ENCODE measurements at places on chromosomes 12 and 14.

DNA sequence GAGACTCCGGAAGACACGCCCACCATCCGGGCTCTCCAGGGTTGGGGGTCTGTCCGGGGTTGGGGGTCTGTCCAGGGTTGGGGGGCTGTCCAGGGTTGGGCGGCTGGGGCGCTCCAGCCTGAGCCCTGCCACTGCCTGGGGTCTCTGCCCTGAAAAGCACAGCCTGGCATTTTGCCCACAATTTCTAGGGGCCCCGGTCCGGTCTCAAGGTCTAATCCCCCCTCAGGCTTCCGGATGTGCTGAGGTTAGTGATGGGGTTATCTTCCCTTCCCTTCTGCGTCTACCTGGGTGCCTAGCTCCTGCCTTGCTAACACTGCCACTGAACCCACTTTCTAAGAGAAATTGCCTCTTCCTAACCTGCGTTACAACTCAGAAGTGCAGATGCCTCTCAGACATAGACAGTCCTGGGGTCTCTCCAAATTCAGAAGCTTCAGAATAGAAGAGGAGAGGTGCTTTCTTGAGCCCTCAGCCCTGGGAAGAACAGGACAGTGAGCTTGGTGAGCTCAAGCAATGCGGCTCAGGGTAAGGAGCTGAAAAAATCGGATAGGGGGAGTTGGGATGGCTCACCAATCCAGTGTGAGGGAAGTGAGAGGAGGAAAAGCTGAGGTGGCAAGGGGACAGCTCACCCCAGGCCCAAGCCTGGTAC is 5.7 kb downstream of the LHX5 start:
- DNase-seq: no peak

GRCh38 chr12:59086126-59086525 is 165.8 kb upstream of the LRIG3 start:
- DNase-seq: no peak

DNA sequence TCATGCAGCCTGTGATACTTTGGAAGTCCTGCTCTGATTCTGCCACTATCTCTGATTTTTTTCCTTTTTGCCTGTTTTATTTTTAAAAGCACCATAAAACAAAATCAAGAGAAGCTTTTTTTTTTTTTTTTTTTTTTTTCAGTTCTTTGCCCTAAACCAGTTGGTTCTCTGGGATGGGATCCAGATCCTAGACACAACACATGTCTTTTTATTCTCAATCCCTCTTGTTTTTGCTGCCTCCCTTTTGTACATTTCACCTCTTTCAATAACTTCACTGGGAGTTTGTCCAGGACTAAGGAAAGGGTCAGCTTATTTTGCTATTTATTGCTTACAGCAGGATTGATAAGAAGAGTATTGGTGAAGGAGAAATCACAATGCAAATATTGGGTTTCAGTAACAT is 139.4 kb downstream of the GRIP1 start:
- DNase-seq: no peak

DNA sequence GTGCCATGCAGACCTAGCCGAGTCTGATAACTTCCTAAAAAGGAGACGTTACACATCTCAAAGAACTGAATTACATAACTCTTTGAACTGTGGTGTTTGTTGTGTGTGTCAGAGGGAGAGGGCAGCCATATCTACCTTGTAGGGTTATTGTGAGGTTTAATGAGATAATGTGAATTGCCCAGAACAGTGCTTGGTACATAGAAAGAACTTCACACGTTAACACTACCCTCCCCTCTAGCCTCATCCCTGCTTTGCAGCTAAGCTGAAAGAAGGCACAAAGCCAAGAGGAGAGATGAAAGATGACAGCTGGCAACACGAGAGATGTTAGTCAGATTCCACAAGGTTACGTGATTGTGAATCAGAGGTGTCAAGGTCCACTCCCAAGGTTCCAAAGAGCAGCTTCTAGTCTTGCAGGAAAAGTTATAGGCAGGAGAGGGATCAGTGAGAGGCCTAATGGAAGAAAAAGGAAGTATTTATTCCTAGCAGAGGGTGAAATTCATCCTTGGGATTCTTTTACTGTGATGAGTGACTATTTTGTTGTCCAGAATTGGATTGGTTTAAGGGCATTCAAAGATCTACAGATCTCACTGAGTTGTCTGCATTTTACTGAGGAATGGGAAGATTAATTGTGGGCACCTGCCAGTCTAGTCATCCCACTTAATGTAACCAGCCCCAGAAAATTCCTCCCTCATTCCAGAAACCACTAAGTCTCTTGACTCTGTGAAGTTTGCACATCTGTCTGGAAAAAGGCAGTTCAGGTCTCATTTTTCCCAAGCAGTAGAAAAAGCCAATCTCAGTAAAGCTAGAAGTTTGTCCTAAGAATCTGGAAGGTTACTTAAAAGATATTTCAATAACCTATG is 25.9 kb upstream of the WNK1 start:
- DNase-seq: peak; percentile 68

- DNase-seq: no peak
Measured at GRCh38 chr14:29853272-29853671, 74.4 kb downstream of the PRKD1 start.

GRCh38 chr14:104436047-104436591 is 143.4 kb upstream of the C14orf180 start:
- no peak for DNase-seq

DNA sequence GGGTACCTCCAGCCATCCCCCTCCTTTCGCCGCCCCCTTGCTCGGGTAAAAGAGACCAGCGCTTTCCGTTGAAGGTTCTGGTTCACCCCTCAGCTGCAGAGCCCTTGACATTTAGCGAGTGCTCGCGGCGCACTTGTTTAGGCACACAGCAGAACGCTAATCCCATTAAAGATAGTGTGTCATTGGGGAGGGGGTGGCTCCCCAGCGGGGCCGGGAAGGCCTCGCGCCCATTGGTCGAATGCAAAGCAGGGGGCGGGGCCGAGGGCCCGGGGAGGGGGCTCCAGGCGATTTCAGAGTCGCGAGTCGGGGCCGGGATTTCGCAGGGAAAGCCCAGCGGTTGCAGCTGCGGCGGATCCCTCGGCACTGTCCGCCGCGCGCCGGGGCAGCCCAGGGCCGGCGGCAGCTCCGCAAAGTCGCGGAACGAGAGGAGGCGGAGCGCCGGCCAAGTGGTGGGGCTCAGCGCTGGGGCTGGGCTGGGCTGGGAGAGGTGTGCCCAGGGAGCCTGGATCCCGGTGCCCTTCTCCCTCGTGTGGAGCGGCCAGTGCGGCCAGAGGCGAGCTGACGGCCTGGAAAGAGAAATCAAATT is 122.9 kb downstream of the TSPAN9 start:
- DNase-seq: peak; percentile 49

- peak; percentile 64 for DNase-seq
Measured at GRCh38 chr12:122499991-122500684, 594 bp downstream of the ZCCHC8 start.

- no peak for DNase-seq
Measured at GRCh38 chr12:62694116-62694515, 227.5 kb downstream of the MON2 start.

GRCh38 chr12:124512667-124513296 is 54.6 kb downstream of the NCOR2 start:
- peak; percentile 95 for DNase-seq

DNA sequence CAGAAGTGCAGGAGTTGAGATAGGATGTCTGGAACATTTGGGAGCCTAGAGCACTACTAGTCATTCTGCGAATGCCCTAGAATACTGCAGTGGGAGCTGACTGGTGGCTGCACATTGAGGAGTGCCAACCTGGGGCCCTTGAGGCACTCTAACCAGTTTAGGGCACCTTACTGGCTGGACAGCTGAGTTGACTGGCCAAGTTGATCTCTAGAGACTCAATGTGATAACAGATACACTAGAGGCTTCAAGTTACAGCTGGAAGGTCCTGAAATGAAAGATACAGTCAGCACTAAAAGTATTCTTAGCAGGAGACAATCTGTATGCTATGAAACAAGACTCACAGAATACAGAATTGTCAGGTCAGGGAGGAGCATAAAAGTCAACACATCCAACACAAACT is 8.0 kb downstream of the SLC8A3 start:
- DNase-seq: no peak

GRCh38 chr12:10974965-10975364 is 11.7 kb downstream of the TAS2R50 start:
- DNase-seq: no peak

DNA sequence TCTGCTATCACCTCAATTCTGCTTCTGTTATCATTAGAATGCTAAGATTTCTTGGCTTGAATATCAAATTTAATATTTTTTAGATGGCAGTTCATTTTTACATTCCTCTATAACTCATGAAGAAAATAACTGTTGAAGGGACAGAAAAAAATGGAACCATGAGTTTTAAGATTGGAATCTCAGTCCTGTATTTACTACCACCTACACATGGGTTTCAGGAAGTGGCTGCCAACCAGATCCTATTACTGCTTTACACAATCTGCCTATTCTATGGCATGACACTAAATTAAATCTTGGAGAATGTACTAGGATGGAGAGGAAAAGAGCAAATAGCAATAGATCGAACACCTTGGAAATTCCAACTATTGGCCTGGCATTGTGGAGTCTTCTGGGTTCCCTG is 140.8 kb downstream of the DUSP6 start:
- peak; percentile 38 for DNase-seq

DNA sequence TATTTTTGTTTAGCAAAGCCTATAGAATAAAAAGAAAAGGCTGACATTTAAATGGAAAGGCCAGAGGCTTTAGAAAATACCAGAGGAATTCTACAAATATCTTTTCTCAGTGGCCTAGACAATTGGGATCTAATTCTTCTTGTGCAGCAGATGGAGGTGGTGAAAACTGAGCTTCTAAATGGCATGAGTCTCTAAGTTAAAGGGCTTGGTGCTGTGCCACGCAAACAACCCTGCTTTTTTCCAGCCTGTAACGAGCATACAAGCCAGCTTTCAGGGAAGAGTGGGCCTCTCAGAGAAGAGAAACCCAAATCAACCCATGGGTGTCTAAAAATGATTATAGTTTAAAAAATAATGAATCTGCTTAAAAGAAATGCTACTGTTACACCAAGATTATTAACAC is 237.9 kb upstream of the NAV3 start:
- DNase-seq: no peak

DNA sequence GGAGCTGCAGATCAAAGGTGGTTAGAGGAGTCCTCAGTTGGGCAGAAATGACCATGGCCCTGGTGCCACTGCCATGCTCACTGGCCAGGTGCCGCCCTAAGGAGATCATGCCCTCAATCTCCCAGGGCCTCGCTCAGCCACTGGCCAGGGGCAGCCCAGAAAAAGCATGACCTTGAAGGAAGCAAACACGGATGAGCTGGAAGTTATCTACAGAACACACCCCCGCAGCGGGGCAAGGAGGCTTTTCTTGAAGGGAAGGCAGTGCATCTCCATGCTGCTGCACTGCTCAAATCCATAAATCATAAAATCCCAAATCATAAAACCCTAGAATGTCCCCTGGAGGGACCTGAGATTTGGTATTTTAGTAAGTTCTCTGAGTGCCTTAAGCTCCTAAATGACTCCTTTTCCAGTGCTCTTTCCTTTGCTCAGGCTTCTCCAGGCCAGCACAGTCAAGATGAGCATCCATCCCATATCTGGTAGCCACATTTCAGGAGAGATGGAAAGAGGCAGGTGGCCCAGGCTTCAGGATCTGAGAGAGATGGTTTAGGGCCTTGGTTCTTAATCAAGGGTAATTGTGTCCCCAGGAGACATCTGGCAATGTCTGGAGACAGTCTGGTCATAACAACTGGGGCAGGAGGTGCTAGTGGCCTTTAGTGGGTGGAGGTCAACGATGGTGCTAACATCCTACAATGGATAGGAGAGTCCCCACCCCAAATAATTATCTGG is 217.3 kb downstream of the RBM19 start:
- no peak for DNase-seq

- no peak for DNase-seq
Measured at GRCh38 chr14:42299692-42300091, 693.0 kb downstream of the LRFN5 start.

DNA sequence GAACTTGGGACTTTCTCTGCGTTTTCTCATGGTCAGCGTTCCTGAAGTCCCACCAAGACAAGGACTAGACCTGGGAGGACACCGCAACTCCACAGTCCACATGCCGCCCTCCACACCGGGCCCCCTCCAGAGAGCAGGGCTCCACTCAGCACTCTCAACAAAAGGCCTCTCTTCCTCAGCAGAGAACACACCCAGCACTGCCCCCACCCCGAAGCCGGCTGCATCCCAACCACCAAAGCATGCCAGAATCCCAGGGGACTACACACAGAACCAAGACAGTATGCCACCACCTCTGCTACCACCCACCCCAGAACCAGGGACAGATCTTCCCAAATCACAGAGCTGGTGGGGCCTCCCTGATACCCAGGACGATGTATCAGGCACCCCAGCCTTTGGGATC is 88.3 kb downstream of the BCL11B start:
- no peak for DNase-seq

- no peak for DNase-seq
Measured at GRCh38 chr12:31947971-31948370, 11.2 kb upstream of the RESF1 start.

DNA sequence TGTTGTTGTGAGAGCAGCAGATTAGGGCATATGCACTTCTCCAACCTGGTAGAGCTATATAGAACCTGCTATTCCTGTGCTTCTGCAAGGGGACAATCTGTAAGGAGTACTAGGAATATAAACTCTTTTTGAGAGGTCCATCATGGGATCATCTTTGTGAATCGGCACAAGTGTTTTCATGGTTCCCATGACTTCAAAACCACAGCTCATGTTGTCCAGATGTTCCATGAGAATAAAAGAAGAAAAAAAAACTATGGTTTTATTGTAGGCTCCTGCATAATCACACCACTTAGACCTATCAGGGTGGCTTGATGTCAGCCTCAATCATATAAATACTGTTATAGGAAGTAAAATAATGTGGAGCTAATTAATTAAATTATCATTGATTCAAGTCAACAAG is 311.4 kb upstream of the ATP2B1 start:
- DNase-seq: peak; percentile 16

- DNase-seq: peak; percentile 71
Measured at GRCh38 chr12:105204916-105205315, 31.1 kb downstream of the APPL2 start.

Measured in mammary epithelial cell (primary cell).